ENCODE measurements at places on chromosomes 16 and 17.
A peak's percentile ranks its signal among the peaks of the same experiment; 100 is the strongest.

DNA sequence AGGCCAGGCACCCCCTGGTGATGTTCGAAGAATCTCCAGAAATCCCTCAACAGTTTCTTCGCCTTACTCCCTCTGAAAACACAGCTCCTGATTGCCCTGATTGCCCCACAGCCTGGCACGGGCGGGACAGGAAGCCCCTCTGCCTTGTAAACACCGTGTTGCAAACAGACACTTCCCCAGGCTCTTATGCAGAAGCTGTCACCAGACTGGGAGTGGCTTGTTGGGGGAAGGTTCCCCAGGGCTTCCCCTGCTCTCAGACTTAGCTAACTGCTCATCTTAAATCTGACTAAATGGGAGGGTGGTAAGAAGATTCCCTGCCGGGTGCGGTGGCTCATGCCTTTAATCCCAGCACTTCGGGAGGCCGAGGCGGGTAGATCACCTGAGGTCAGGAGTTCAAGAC, 11.2 kb downstream of the PIK3R5 start:
- DNase-seq = peak; percentile 77

- no peak for DNase-seq
These were observed 17.7 kb downstream of the GALNS start for GRCh38 chr16:88839026-88839529.

GRCh38 chr17:72173499-72174116, 52.8 kb downstream of the SOX9 start:
- DNase-seq = no peak

DNA sequence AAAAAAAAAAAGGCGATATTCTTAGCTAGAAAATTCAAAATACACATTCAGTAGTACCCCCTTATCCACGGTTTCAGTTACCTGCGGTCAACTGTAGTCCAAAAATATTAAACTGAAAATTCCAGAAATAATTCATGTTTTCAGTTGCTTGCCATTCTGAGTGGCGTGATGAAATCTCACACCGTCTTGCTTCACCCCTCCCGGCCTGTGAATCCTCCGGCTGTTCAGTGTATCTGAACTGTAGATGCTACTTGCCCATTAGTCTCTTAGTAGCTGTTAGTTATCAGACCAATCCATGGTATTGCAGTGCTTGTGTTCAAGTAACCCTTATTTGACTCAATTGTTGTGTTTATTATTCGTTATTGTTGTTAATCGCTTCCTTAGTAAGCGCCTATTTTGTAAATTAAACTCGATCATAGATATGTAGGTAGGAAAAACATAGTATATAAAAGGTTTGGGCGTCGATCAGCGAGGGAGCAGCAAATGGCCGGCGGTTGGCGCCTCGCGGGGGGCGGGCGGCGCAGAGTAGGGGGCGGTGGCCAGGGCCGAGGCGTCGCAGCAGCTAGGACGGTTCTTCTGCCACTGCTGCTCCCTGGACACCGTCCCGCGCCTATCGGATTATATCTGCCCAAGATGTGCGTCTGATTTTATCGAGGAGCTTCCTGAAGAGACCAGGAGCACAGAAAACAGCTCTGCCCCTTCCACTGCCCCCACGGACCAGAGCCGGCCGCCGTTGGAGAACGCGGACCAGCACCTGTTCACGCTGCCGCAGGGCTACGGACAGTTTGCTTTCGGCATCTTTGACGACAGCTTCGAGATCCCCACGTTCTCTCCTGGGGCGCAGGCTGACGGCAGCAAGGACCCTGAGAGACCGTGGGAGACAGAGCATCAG, 39.8 kb upstream of the AKAP1 start:
- DNase-seq = no peak

- no peak for DNase-seq
These were observed 287.9 kb downstream of the FTO start for GRCh38 chr16:53991754-53992378.

DNA sequence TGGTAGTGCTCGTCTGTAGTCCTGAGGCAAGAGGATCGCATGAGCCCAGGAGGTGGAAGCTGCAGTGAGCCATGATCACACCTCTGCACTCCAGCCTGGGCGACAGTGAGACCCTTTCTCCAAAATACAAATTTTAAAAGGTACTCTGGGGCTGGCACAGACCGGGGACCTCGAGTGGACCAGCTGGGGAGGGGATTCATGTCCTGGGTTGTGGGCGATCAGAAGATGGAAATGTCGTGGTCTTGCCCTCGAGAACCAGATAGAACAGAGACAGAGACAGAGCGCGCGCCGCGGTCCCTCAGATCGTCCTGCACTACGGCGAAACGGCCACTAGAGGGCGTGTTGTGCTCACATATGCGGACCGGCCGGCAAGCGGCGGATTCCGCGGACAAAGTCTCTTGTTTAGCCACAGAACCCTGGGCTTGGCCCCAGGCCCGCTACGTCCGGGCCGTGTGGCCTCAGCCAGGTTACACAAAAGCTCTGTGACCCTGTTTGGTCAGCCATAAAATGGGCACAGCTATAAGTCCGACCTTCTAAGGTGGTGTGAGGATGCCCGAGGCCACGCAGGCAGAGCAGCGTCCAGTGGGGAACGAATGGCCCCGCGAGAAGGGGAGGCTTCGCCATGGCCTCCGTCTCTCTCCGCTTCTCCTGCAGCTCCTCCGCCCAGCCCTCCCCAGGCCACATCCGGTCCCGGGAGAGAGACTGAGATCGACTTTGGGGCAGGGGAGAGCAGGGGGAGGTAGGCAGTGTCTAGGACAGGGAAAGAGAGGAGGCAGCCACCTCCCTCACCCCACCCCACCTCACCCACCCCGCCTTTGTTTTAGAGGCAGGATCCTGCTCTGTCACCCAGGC, 14.6 kb upstream of the SBK1 start:
- no peak for DNase-seq

DNA sequence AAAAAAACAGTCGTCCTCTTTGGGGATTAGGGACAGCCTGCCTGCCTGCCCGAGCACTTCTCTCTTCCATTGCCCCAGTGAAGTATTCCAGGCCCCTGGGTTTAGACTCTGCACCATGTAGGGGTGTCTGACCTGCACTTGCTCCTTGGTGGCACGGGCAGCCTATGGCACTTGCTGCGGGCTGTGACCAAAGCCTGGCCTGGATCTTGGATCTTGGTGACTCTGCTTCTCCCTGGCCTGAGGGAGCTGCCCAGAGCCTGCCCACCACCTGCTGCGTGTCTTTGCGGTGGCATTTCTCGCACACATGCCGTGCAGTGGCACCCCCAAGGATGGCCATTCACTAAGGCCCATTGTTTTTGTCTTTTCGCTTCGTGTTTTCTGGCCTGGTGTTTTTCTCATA, 6.1 kb upstream of the STH start:
- DNase-seq = no peak

- no peak for DNase-seq
These were observed 693 bp downstream of the NDRG4 start for GRCh38 chr16:58500430-58501241.

DNA sequence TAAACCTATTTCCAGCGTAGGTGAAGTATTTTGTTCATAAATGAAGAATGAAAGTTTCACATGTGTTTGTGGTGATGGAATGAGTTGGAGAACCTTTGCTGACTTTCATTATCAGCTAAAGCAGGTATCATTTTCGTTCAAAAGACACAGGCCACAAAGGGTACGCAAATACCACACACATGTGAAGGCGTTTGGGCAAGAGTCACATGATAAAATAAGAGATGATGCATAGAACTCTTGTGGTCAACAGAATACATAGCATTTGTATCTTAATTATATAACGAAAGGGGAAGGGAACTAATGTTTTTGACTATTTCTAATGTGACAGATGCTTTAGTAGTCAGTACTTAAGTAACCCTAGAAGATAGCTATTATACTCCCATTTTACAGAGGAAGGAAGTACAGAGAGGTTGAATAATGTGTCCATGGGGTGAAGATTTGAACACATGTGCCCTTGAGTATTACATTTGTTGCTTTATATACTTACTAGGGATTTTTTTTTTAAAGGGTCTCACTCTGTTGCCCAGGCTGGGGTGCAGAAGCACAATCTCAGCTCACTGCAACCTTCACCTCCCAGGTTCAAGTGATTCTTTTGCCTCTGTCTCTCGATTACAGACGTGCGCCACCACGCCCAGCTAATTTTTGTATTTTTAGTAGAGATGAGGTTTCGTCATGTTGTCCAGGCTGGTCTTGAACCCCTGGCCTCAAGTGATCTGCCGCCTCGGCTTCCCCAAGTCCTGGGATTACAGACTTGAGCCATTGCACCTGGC, 4.8 kb downstream of the RPA1 start:
- no peak for DNase-seq

DNA sequence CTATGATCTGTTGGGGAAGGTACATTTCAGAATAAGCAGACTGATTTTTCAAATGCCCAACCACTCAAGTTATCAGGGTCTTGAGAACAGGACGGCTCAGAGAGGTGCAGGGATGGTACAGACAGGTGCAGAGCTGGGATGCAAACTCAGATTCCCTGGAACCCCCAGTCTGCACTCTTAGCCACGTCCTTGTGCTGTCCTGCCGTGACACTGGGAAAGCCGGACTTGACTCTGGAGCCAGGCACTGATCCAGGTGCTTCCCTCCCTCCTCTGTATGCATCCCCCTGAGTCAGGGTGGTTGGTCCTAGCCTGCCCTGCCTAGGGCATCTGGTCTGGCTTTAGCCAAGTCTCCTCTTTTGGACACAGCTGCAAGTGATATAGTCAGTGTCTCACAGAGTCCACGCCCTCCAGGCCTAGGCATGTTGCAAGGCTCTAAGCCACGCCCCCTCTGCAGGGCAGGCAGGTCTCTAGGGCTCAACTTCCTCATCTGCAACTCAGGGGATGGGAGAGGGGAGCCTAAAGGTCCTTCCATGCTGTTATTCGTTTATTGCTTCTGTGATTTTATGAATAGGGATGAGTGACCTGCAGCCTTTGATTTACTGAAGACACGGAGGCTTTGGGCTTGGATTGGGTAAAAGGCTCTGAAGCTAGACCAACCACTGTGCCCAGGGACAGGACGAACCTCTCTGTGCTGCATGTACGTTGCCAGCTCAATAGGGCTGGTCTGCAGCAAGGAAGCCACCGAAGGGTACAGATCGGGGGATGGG, 97.3 kb downstream of the SDK2 start:
- DNase-seq = peak; percentile 59

DNA sequence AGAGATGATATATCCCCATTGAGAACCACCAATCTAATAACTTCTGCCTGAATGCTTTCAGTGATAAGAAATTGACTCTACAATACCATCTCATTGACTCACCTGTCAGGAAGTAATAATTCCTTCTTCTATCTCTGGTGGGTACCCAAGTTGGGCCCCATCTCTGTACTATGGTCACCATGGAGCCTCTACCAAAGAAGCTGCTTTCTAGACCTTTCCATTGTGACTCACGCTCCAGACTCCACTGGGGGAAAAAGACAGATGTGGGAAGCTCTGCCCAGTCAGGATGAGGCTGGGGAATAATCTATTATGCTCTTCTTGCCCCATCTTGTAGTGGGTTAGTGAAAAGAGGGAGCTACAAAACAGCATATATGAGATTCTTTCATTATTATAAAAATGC, 100.4 kb downstream of the COPRS start:
- no peak for DNase-seq

GRCh38 chr17:54968262-54968987, at the start of the genes COX11 and STXBP4:
Gene COX11, minus strand, starts transcription at chr17:54968654. Its CDS starts 8 bp downstream, at chr17:54968646.
Gene STXBP4, plus strand, starts transcription at chr17:54968765. Its CDS starts 17,455 bp downstream, at chr17:54986220.
- DNase-seq = peak; percentile 50

GRCh38 chr17:72121164-72122009, 567 bp downstream of the SOX9 start:
- DNase-seq = no peak

DNA sequence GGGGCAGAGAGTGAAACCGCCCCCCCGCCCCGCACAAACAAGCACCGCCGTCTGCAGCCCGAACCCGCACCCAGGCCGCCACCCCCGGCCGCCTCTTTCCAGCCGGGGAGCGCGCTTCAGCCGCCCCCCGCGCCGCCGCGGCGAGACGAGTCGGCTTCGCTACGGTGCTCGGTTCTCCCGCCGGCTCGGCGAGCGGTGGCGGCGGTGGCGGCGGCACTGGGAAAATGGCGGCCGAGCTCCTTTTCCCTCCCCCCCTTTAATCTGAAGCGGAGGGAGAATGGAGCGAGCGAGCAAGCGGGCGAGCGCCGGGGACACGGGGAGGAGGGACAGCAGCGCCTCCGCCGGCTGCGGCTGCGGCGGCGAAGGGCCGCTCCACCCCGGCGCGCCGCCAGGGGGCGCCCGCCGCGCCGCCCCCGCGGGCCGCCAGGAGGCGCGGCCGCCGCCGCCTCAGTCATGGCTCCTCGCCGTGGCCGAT, at the start of gene KANSL1:
KANSL1 (minus strand) TSS at position 279 of the 475 bp plus-strand sequence. CDS start 21,286 bp downstream, outside the sequence.
- peak; percentile 84 for DNase-seq

DNA sequence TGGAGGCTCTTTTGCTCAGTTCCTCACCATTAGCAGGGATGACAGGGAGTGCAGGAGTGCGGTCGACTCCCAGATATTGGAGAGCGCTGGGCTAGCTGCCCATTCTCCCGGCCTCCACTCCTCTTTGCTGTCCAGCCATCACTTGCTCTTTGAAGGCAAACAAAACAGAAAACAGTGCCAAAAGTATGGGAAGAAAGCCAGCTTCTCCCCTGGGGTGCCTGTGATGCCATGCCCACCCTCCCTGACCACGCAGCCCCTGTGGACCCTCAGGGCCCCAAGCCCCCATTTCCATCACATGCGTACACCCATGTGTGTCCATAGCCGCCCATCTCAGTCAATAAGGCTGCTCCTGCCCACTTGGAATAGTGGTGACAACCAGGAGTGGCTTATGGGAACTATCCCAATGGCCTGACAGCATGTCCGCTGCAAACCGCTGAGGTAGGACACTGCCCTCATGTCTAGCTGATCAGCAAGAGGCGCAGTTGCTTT, 30.0 kb downstream of the MAPT start:
- DNase-seq = no peak

DNA sequence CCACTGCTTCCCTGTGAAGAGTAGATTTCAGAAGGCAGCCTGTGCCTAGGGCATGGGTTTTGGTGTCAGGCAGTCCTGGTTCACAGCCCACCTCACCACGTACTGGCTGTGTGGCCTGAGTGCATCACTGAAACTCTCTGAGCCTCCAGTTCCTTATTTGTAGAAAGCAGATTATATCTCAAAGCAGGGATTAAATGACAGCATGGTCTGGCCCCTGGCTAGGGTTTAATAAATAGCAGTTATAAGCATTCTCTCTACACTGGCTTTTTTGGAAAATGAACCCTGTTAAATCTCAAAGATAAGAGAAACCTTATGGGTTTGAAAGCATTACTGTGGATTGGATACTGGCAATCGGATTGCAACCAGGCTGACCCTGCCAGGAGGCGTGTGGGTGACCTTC, 2.9 kb upstream of the MT1M start:
- DNase-seq = no peak

DNA sequence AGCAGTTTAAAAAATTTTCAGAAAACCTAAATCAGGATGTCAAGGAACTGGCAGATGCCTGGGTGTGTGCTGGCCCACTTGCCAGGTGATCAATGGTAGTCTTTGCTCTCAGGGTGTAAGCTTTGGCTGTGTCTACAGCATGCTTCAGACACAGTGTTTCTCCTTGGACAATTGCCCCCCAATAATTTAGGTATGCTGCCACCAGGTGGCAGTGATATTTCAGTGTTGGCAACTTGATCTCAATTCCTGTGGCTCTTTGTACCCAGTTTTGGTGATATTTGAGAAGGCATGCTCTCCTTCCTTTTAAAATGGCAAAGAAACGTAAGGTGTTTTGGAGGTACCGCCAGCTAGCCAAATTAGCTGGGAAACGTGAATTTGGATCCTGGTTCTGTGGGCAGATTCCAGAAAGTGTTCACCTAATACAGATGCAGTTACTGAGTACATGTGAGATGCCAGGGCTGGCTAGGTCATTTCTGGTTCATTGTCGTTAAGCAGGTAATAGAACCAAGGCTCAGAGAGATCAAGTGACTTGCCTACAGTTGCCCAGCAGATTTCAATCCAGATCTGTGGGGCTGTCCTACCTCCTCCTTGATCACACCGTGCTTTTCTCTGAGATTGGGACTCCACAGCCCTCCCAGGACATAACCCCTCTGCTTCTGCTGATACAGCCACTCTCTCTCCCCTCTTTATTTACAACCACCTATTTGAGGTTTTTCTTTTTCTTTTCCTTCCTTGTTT, 155.6 kb upstream of the PLCG2 start:
- DNase-seq = no peak

Data from SIG-M5 (cell line).